Stromal cell of bone marrow (primary cell): ENCODE measurements at places on chromosomes 13 and 19.
A peak's percentile ranks its signal among the peaks of the same experiment; 100 is the strongest.

GRCh38 chr13:80452279-80452678 lies 111.4 kb upstream of the SPRY2 start:
- DNase-seq = no peak

GRCh38 chr19:8036434-8037099 lies 16.0 kb upstream of the CCL25 start:
- no peak for DNase-seq

GRCh38 chr19:2227415-2228156 lies 8.5 kb downstream of the PLEKHJ1 start:
- no peak for DNase-seq

DNA sequence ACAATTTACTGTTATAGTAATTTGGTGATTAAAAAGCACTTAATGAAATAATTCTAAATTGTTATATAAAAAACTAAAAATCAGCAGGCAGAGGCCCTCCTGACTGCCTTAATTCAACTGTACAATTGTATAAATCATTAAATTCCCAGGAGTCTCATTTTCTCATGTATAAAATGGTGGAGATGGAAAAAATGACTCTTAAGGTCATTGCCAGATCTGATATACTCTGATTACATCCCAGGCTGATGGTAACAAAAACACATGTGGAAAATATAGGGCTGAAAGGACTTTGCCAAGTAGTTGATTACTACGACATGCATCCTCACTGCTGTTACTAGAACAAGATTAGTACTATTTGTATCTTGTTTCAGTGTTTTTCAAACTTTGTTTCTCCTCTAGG lies 1020.0 kb upstream of the SLC10A2 start:
- no peak for DNase-seq

- DNase-seq = no peak
These were observed 26.5 kb downstream of the RANBP3 start for GRCh38 chr19:5951338-5951861.

DNA sequence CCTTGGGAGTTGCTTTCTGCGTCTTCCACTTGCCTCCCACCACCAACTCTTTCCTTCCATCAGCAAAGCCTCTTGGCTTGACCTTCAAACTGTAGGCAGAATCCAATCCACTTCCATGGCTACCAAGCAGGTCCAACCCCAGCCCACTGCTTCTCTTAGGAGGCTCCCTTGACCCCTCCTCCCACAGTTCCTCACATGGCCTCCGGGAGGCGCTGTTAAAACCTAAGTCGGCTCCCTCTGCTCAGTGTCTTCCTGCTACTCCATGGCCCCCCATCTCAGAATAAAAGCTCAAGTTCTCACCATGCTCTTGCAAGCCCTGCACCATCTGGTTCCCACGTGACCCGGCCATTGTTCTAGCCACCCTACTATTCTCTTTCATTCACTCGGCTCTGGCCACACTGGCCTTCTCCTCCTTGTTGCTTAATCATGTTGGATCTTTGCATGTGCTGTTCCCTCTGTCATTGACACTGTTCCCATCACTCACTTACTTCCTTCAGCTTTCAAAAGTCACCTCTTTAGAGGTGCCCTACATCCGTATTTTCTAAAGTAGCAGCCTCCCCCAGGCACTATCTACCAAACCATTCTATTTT lies 7.5 kb downstream of the IZUMO2 start:
- no peak for DNase-seq

DNA sequence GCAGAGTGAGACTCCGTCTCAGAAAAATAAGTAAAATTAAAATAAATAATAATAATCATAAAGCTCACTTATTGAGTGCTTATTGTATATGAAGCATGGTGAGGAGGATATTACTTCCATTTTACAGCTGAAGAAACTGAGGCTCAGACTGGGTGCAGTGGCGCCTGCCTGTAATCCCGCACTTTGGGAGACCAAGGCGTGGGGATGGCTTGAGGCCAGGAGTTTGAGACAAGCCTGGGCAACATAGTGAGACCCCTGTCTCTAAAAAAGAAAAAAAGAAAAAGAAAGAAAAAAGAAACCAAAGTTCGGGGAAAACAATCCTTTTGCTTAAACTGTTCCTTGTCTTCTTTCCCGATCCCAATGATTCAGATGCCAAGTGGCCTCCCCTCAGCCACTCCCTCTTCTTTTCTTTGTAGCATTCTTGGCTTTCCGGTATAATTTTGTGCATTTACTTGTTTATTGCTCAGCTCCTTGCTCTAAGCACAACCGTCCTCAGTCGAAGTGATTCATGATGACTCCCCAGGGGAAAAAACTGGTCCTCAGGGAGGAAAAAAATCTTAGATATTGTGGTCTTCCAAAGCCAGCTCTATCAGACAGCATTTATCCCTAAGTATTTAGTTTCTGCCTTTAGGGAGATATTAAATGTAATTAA lies 965 bp upstream of the EIF3G start:
- peak; percentile 76 for DNase-seq

DNA sequence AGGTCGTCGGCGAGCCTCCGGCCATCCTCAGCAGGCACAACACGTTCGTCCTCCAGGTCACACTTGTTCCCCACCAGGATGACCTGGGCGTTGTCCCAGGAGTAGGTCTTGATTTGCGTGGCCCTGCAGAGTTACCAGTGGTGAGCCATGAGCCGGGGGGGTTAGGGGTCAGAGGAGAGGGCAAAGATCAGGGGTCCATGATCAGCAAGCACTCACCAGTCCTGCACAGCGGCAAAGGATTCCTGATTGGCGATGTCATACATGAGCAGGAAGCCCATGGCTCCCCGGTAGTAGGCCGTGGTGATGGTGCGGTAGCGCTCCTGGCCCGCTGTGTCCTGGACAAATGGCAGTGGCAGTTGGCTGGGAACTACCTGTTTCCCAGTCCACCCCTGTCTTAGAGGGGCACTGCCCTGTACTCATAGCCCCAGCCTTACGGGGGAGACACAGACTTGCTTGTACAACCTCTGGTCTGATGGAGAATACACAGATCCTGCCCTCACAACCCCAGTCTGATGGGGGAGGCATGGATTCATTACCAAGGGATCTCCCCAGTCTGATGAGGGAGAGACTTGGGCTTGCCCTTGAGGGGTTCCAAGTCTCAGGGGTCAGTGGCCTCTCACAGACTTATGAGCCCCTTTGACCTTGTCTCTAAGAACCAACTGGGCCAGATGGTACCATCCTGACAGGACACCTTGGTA lies 3.9 kb downstream of the RAB3D start:
- no peak for DNase-seq

DNA sequence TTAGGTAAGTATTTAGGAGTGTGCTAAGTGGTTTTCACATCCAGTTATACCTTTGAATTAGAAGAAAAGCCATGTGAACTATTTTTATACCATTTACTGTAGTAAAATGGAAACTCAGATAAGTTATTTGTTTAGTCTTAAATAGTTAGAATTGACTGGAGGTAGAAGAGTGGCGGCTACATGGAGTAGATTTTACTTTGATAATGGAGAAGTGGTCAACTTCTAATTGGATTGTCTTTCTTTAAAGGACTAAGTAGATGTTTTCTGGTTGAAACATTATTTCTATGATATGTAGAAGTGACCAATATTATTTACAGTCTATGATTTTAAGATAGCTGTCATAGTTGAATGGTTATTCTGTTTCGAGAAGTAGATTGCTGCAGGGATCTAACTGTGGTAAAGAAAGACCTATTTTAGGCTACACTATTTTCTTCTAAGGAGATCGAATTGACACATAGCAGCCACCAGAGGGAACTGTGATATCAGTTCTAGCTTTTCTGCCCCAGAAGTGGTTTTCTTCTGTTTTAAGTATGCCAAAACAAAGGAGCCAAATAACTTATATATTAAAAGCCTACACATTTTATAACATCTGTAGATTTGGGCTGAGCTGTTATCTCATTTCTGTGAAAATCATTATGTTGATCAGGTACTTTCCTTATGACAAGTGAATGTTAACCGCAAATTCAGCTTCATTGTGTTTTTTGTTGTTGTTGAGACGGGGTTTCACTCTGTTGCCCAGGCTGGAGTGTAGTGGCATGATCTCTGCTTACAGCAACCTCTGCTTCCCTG lies 26.1 kb downstream of the ZMYM2 start:
- peak; percentile 21 for DNase-seq

DNA sequence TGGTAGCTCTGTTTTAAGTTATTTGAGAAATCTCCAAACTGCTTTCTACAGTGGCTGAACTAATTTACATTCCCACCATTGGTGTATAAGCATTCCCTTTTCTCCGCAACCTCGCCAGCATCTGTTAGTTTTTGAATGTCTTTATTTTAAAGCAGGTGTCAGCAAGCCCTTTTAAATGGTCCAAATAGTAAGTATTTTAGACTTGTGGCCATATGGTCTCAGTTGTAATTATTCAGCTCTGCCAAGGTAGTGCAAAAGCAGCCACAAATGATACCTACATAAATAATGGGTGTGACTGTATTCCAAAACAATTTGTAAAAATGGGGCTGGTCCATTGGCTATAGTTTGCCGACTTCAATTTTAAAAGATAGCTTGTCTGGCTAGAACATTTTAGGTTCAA lies 58.7 kb upstream of the TMTC4 start:
- DNase-seq = no peak

DNA sequence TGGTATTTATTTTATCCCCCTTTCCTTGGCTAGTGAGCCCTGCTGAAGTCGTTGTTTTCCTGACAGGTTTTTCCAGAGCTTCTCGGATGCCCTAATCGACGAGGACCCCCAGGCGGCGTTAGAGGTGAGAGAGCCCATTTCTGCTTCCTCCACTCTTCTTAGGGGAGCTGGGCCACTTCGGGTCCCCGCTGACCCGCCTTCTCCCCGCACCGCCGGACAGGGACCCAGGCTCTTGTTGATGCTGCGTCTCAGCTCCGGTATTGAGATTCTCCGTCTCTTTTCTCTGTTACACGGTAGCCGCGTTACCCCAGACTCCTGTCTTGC lies 306 bp downstream of the SUGT1 start:
- DNase-seq = no peak

- no peak for DNase-seq
These were observed 280.0 kb downstream of the SHISA2 start for GRCh38 chr13:25771641-25772478.

DNA sequence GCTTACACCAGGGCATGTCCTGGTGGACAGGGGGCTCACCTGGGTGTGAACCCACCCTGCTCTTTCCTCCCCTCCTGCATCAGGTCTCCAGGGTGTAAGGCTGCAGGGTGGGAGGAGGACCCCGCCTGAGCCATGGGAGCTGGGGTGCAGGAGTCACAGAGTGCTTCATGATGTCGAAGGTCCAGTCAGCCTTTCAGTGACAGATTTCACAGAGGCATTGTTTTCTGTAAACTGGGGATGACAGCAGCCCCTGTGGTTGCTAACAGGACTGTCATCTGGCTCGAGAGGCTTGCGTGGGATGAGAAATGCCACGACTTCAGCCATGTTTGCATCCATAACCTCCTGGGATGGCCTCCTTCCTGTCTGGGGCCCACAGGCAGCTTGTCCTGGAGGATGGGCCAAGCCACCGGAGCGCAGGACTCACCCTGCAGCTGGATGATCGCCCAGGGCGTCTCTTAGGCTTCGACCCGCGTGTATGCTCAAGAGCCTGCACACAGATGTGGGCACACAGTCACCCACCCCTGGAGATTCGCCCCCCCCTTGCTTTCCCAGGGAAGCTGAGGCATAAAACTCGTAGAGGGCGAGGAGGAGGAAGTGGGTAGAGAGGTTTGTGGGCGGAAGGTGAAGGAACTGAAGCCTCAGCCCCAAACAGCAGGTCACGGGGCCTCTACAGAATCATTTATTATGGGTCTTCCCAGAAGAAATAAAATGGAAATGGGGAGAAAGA lies 4.9 kb downstream of the NANOS3 start:
- peak; percentile 41 for DNase-seq

GRCh38 chr19:4488496-4488895 lies 16.4 kb downstream of the HDGFL2 start:
- DNase-seq = no peak

- DNase-seq = peak; percentile 40
These were observed 22.2 kb downstream of the SIGLEC5 start for GRCh38 chr19:51607920-51608562.

DNA sequence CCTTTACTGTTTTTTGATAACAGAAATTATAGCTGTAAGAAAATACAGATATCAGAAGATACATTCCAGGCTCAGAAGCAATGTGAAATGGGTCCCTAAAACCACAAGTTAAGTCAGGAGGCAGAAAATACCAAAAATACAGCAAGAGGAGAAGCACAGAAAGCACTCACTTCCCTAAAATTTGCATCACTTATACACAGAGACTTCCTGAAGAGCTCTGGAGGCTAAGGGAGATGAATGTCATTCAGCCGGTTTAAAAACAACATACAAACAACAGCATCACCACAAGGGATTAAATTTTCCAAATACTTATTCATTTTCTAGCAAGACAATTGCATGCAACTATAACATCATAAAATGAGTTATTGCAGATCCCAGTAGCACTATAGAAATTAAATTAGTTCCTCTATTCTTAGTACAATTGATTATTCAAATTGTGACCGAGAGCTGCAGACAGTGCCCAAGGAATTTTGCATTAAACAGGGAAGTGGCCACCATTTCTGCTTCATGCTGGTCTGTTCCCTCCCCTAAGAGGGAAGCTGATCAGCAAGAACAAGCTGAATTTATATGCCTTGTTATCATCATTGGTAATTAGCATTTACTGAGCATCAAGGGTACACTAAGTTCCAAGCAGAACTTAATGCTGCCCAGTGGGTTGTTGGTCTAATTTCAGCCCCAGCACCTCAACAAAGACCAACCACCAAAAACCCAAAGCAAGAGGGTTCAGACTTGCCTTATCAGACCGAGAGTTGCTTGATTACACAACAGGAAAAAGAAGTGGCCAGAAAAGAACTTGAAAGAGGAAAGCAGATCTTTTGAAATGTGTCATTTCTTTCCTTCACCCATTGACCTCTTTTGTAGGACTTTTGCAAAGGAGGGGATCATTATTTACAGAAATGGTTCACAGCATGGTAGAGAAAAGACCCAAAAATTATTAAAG lies 140.7 kb downstream of the KCTD12 start:
- DNase-seq = no peak

DNA sequence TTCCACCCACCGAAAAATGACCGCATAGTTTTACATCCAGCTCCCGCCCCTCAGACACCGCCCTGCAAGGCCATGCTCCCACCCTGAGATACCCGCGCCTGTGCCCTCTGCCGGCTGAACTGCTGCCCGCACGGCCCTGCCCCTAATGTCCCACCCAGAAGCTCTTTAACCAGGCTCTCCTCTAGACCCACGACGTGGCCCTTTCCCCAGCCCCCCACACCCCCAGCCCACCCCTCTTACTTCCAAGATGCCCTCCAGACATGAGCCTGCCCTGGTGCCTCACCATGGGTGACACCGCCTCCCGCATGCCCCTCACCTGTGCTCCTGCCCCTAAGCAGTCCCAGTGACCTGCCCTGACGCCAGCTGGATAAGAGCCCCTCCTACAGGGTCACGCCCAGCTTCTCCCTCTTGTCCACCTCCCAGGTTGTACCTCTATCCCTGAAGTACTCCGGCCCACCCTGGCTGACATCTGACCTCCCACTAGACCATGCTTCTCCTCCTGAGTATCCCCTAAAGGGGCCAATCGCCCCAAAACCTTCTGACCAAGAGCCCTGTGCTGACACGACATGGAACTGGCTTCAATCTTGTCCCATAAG lies 51.2 kb downstream of the COLGALT1 start:
- no peak for DNase-seq

- DNase-seq = no peak
These were observed 82.7 kb downstream of the SLC10A2 start for GRCh38 chr13:102983496-102983895.

- DNase-seq = no peak
These were observed 18.7 kb upstream of the POU2F2 start for GRCh38 chr19:42150911-42151361.
